Activated CD4-positive, CD25-positive, alpha-beta regulatory T cell treated with anti-CD3 and anti-CD28 coated beads, Interleukin-2, amount 50 U/mL, for 24 hours (primary cell): ENCODE measurements at places on chromosomes 2 and 18.

DNA sequence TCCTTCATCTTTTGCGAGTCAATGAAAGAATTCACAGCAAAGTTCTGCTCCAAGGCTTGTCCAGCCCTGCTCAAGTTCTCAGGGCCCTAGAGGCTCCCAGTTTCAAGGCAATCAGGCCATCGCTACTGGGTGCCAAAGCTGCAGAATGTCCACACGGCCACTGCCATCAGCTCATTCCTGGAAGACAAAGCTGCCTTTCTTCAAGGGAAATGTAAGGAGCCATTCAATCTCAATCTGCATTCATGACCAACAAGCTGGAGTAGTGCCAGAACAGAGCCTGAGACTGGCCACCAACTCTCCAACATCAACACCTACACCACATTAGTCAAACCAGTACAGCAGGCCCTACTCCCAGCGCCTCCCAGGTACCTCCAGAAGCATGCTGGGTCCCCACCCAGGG is 202.2 kb downstream of the TCF4 start:
- no peak for ATAC-seq

GRCh38 chr18:23943903-23944624 is 70.5 kb upstream of the TTC39C start:
- ATAC-seq = no peak

DNA sequence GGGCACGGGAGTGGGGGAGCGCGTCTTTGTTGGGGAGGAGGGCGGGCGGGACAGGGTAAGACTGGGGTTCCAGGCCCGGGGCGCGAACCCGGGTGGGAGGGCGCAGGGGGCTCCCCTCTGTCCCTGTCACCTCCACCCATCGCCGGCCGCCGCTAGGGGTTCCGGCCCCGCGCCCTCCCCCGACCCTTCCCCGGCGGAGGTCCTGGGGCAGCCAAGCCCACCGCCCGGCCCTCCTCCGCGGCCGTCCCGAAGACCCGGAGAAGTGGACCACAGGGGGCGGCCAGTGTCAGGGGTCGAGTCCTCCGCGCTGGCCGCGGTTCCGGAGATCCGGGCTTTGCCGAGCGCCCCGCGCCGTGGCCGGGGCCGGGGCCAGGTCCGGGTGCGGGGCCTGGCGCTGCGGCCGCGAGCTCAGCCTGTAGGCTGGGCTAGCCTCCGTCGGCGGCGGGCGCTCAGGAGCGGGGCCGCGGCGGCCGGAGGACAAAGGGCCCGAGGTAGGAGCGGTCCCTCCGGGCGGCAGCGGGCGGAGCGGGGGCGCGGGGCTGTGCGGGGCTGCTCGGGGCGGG is 16.6 kb upstream of the E2F6 start:
- no peak for ATAC-seq

- ATAC-seq = peak; percentile 68
Observed at GRCh38 chr18:9244376-9244775, 90.2 kb upstream of the TWSG1 start.
